ENCODE measurements at places on chromosomes 12 and 14.

GRCh38 chr12:66709893-66710292 lies 31.0 kb upstream of the GRIP1 start:
- DNase-seq, result no peak

DNA sequence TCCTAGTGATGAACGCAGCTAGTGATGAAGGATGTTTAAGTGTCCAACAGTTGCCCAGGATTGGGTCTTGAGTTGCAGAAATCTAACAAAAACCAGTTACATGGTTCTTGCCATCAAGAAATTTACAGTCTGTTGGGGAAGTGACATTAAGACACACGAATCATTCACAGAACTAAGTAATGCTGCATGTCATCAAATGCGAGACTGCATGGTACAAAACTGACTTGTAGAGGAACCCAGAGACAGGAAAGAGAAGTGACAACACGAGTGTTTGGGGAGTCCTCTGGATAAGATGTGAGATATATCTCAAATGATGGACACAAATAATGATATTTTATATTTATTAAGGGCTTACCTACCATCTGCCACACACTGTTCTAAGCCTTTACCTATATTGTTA lies 6.1 kb upstream of the SYNE3 start:
- no peak for DNase-seq

DNA sequence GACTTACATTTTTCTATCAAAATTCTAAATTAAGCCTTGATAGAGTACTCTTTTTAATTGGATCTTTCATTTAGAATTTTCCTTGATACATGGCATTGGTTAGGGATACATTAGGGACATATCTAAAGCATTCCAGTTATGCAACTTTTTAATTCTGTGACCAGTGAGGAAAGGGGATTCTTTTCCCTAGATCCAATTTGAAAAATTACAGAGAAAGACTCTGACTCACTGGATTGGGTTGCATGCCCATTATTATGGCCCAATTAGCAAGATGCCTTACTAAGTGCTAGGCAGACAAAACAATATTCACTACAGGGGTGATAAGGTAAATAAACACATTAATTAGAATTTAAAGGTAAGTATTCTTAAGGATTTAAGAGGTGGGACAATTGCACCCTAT lies 5.2 kb upstream of the RAD52 start:
- DNase-seq, result peak; percentile 9

- peak; percentile 52 for DNase-seq
Measured at GRCh38 chr14:69090187-69090789, 62.6 kb downstream of the DCAF5 start.
